GM06990 (cell line): ENCODE measurements at places on chromosomes 11 and 22.

DNA sequence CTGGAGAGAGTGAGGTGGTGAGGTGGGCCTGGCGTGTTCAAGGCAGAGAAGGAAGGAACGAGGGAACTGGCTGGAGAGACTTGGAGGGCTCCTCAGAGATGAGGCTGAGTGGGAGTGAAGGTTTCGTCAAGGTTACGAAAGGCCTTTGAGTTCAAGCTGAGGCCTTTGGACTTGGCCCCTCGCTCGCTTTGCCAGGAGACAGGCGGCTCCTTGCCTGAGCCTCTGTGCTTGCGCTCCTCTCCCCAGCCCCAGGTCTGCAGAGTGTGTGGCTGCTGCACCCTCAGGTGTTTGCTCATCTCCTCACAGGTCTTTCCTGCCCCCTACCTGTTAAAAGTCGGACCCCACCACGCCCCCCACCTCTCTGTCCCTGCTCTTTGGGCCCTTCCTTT lies 91.6 kb downstream of the ATXN10 start:
- no peak for DNase-seq

GRCh38 chr11:63845303-63845702 lies 6.4 kb downstream of the MARK2 start:
- no peak for DNase-seq

GRCh38 chr22:22213231-22213630 lies 31.4 kb upstream of the VPREB1 start:
- no peak for DNase-seq

- peak; percentile 54 for DNase-seq
These were observed 72.1 kb upstream of the CD44 start for GRCh38 chr11:35066783-35067423.

GRCh38 chr11:120172054-120172911 lies 34.4 kb upstream of the TRIM29 start:
- peak; percentile 33 for DNase-seq

- no peak for DNase-seq
These were observed 435.1 kb upstream of the DDI1 start for GRCh38 chr11:103601225-103601846.
